Substantia nigra (tissue), 51 donors: ENCODE measurements at places on chromosomes 7 and 10.

GRCh38 chr7:154484406-154484805 is 432.2 kb downstream of the DPP6 start:
- peak; percentile 81 for DNase-seq

DNA sequence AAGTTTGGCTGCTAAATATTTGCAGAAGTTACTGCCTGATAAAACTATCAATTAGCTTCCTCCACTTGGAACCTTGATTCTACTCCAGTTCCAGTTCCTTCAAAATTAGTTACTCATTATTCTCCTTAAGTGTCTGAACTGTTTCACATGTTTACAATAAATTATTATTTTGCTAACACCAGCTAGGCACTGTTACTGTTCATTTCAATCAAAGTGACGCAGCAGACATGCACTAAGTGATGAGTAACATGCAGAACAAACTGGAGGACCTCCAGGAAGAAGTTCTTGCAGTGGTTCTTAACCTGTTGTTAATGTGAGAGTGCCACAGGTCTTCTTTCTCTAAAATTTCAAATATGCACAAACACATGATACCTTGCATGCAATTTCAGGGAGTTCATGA is 491.8 kb upstream of the SEMA3A start:
- DNase-seq, result no peak

- DNase-seq, result no peak
These were observed 23.9 kb downstream of the NCAPG2 start for GRCh38 chr7:158680754-158681153.

- no peak for DNase-seq
These were observed 72.4 kb downstream of the AGMO start for GRCh38 chr7:15489383-15489782.

DNA sequence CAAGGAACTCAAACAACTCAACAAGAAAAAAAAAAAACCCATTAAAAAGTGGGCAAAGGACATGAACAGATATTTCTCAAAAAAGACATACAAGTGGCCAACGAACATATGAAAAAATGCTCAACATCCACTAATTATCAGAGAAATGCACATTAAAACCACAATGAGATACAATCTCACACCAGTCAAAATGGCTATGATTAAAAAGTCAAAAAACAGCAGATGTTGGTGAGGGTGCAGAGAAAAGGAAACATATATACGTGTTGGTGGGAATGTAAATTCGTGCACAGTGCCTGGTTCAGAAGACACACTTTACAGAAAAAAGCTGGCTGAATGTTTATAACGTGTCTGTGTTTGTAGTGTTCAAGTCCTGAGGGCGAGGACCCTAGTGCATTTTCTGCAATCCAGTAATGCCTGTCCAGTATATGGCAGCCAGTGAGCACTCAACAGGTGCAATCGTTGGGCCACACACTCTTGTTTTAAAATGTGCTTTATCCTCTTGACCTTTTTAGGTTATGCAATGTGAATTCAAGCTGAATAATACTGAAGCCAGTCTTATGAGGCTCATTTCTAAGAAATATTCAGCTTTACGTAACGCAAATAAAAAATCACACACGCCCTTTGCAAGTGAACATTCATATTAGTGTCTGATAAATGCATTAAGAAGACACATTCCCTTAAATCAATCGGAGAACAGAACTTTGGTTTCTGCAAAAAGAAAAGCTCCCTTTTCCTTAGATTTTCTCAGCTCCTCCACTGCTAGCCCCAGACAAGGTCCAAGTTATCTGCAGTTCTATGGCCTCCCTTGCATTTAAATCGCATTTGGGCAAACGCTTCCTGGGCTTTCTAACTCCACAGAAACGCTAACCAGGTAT is 813 bp upstream of the MTURN start:
- no peak for DNase-seq

DNA sequence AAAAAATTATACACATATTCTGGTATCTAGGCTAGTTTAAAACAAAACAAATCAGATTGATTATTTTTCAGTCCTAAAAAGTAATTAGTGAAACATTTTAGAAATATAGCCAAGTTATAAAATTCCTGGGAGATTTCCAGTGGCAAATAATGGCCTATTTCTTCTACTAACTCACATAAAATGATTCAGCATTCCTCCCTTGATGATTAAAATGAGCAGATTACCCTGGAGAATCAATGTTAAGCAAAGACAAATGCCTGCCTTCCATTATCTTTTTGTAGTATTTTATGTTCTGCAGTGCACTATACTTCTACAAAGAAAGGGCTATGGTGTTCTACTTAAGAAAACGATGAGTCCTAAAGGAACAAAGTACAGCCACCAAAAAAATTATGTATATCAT is 53.6 kb downstream of the PARD3 start:
- no peak for DNase-seq

- DNase-seq, result no peak
These were observed 49.3 kb downstream of the CAMK2B start for GRCh38 chr7:44275957-44276570.

- no peak for DNase-seq
These were observed 65.3 kb upstream of the SLF2 start for GRCh38 chr10:100847440-100847839.

- no peak for DNase-seq
These were observed 406.2 kb upstream of the LRRTM3 start for GRCh38 chr10:66519616-66520015.

DNA sequence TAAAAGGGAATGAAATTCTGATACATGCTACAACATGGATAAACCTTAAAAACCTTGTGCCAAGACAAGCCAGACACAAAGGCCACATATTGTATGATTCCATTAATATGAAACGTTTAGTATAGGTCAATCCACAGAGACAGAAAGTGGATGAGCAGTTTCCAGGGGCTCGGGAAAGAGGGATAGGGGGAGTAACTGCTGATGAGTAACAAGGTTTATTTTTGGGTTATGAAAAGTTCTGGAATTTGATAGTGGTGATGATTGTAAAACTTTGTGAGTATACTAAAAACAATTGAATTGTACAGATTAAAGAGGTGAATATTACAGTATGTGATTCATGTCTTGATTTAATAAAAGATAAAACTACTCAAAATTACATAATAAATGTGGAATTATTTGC is 19.1 kb upstream of the SLC13A1 start:
- DNase-seq, result no peak

- DNase-seq, result no peak
These were observed 41.1 kb downstream of the VIPR2 start for GRCh38 chr7:159103382-159104187.

DNA sequence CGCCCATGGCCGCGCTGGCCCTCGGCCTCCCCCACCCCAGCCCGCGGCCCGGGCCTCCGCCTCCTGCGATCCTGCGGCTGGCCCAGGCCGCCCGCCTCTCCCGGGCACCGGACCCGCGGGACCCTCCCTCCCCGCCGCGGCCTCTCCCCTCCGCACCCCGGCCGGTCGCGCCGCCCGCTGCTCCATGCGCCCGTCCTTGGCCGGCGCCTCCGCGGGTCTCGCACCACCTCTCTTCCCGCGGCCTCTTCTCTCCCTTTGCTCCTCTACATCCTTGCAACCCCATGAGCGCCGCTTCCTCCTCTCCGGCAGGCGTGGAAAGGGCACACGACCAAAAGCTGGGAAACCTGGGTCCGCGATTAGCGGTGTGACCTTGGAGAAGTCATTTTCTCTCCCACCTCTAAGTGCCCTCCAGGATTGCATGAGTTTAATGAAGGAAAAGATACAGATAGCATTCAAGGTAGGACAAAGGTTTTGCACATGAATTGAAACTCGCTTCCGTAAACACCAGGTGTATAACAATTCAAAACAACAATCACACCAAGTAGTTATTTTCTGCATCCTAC is 448 bp upstream of the SRPK2 start:
- DNase-seq, result no peak

DNA sequence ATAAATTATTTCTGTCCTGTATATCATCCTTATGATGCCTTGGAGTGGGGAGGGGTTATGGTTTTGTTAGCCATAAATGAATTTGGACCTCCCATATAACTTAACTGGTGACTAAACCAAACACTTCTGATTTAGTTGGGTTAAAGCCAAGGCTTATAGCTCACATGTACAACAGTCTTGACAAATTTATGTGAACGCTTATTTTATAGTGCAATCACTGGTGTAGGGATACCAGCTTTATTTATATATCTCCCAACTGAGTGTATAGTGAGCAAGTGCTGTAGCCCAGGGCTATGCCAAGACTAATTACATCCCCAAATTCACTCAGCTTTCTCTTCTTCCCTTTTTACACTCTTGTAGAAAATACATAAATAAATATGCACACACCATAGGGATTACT is 956.2 kb downstream of the SORCS3 start:
- DNase-seq, result no peak

DNA sequence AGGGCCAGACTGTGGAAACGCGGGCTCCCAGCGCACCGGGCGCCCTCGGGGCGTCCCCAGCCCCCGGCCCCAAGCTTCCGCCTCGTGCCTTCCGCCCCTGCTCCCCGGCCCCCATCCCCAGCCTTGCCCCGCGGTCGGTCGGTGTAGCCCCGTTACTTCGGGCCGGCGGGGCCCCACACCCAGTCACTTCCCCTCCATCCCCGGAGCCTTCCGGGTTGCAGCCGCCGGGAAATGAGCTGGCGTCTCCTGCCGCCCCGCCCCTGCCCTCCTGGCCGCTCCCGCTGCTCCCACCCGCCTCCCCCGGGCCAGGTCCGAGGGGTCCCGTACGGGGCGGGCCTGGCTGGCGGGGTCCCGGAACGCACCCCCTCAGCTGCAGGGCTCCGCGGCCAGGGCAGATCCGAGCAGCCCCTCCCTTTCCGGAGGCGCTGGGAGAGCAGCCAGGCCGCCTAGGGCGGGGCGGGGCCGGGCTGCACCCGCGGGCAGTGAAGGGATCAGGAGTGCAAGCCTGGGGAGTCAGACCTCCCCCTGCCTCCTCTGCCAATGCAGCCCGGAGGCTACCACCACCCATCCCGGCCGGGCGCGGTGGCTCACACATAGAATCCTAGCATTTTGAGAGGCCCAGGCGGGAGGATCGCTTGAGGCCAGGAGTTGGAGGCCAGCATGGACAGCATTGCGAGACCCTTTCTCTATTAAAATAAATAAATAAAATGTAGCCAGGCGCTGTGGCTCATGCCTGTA is 709 bp downstream of the ARPC1B start:
- DNase-seq, result peak; percentile 25

GRCh38 chr7:135414850-135415439 is 95.0 kb downstream of the CNOT4 start:
- DNase-seq, result no peak

DNA sequence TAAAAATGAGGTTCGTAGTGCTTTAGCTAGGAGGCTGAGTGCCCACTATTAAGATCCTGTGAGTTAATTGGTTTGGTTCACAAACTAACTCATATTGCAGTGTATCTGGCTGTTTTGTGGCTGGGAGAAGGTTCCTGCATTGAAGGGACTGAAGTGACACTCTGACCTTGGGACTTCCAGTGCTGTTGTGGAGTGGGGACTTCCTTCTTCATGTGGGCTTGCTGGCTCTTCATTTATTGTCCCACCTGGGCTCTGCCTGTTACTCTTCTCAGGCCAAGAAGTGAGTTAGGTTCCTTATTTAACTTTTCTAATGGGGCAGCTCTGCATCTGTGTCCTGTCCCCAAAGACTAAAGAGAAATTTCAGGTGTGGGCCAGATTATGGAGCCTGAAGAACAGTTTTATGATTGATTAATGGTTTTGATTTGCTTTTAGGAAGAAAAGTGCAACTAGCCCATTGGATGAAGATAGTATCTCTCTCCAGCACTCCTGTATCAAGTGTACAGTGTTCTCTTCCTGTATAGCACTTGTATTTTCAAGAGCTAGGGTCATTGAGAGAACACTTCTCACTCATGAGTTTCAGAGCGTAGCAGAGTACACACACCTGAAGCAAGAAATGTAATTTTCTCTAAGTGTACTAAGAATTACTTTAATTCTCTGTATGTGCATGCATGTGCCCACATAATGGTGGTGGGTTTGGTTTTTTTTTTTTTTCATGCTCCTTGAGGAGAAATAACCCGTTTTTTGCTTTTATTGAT is 54.8 kb downstream of the AUTS2 start:
- DNase-seq, result no peak

DNA sequence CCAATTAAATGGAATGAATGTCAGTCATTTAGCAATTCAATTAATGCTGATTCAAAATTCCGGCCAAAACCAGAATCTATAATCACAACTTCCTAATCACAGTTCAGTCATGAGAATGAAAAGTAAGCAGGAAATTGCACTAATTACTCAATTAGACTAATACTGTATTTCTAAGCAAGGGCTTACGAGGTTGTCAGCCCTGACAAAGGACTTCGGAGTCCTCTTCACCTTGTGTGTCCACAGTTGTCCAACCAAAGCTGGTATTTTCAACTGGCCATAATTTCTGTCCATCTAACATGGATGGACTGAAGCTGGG is 17.4 kb downstream of the CPA1 start:
- DNase-seq, result no peak
